ENCODE measurements at places on chromosomes 3 and 15. TPM values are rescaled to one million over a fixed set of nuclear protein-coding genes. Genes with fewer than 3 reads are reported as not detected.
A peak's percentile ranks its signal among the peaks of the same experiment; 100 is the strongest.

DNA sequence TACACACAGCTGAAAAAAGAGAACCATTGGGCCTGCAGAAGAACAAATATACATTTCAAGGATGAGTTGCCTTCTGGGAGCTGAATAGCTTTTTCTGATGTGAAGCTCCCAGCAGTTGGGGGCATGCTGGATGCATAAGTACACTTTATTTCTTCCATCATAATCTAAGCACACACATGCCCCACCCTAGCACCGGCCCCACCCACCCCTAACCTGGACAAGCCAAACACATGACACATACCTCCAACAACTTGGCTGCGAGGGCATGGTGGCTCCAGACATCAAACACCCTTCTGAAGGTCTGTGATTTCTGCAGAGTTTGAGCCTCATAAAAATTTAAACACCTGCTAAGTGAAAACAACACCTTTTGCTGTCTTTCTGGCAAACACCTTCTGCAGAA is 307.2 kb upstream of the TRIM42 start:
- no peaks in the 10 kb centered on the region for H3K36me3 ChIP-seq
- DNase-seq, result no peak
- no peak overlapping the region for H3K4me3 ChIP-seq
- H3K4me1 ChIP-seq, result no peaks in the 10 kb centered on the region
- H3K27ac ChIP-seq, result no peak overlapping the region

The TM4SF18 gene
- 1.7 TPM for total RNA-seq

DNA sequence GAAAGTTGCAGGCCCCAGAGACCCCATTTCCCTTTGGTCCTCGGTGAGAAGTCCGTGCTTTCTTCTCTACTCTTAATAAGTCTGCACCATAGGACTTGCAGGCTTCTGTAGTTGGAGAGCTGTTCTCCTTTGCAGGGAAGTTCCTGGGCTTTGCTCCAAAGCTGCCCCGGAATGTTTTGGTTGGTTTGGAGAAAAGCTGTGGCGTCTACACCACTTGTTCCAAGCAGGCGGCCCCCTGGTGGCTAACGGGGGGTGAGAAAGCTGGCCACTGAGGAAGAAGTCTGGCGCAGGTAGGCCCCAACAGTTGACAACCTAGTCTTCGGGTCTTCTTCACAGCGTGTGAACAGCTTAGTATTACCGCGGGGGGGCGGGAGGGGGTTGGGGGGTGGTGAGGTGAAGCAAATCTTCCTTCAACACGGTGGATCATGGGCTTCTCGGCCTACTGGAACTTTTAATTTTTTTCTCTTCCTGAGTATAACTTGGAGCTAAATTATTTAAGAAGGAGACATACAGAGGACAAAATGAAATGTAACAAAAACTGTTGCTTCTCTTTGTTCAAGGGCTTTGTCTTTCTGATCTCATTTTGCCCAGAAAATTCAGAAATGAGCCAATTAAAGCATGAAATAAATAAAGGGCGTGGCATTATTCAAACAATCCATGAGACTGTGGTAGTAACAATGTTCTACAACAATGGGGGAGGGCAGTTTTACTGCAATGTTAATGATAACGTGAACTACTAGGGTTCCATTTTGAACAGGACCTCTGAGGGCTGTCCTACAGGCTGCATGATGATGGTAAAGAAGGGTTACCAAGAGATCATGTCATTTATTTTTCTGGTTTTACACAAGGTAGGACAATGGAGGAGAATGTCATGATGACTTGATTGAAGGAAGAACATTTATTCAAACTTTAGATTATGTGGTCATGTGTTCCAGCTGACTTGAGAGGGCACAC is 2.2 kb upstream of the THRB start:
- H3K36me3 ChIP-seq, result no peaks in the 10 kb centered on the region
- no peak overlapping the region for H3K4me3 ChIP-seq
- peak overlapping the region; percentile 99 for H3K27ac ChIP-seq
- no peaks in the 10 kb centered on the region for H3K27me3 ChIP-seq
- peaks cover 13% of the 10 kb centered on the region for H3K4me1 ChIP-seq
- DNase-seq, result peak; percentile 69

GRCh38 chr3:20842002-20842401 is 656.0 kb upstream of the SGO1 start:
- no peak for DNase-seq
- H3K27me3 ChIP-seq, result no peaks in the 10 kb centered on the region
- peaks cover 20% of the 10 kb centered on the region for H3K4me1 ChIP-seq
- no peak overlapping the region for H3K27ac ChIP-seq
- no peaks in the 10 kb centered on the region for H3K36me3 ChIP-seq

The C3orf20 gene
- total RNA-seq, result 0.07 TPM
